ENCODE measurements at places on chromosomes 3 and 15.
A peak's percentile ranks its signal among the peaks of the same experiment; 100 is the strongest.

GRCh38 chr3:146313746-146314111, 62.8 kb upstream of the PLSCR4 start:
- peak; percentile 44 for DNase-seq

GRCh38 chr15:31465083-31465955, 138.7 kb downstream of the KLF13 start:
- DNase-seq = no peak

GRCh38 chr3:47909607-47910006, 106.6 kb downstream of the MAP4 start:
- no peak for DNase-seq

- DNase-seq = peak; percentile 2
Observed at GRCh38 chr3:73786321-73786807, 161.6 kb upstream of the PDZRN3 start.

- no peak for DNase-seq
Observed at GRCh38 chr3:82960379-82960778, 1198.9 kb upstream of the GBE1 start.

DNA sequence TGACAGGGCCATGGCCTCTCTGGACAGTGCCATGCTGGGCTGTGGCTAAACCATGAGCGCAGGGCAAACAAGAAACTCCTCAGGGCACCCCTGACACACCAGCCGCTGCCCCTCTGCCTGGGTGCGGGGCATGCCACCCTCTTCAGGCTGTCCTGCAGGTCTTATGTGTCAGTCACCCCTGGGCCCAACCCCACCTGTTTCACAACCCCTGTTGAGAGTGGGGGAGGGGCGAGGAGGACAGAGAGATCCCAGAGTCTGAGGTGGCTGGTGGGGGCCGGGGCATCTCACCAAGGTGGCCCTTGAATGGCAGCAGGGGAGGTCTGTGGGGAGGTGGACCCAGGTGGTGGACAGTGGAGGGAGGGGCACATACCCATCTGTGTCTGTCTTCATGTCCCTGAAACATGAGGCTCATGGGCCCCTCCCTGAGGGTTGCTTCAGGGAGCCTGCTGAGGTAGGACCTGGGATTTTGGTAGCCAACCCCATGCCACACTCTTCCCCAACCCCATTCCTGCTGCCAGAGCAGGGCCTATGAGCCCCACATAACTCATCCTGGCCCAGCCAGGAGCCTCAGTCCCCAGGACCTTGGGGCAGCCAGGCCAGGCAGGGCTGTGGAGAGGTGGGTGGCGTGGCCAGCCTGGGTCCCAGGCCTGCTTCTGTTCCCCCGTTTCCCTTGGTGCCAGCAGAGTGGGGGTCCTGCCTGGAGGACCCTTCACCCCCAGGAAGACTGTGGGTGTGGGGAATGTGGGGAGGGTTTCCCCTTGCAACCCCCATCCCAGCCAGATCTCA, 1.7 kb upstream of the STAB1 start:
- DNase-seq = no peak

- no peak for DNase-seq
Observed at GRCh38 chr3:77459926-77460325, 420.0 kb downstream of the ROBO2 start.

GRCh38 chr15:60635507-60636352, 156.8 kb upstream of the ICE2 start:
- DNase-seq = no peak

- no peak for DNase-seq
Observed at GRCh38 chr3:57896031-57896430, 112.2 kb upstream of the FLNB start.

DNA sequence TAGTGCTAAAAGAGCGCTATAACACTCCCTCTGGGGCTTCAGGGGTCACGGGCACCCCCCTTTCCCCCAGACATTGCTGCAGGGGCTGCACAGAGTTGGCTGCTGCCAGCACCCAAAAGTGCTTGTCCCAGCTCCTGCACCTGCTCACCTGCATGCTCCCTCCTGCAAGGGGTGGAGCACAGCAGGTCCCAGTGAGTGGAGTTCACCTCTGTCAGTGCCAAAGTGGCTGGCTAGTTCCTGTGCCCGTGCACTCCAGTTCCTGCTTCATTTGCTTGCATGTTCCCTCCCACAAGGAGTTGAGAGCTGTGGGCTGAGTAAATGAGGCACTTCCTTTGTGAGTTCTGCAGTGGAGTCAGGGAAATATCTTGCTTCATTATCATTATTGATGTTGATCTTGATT, 476.9 kb downstream of the SQOR start:
- DNase-seq = no peak

DNA sequence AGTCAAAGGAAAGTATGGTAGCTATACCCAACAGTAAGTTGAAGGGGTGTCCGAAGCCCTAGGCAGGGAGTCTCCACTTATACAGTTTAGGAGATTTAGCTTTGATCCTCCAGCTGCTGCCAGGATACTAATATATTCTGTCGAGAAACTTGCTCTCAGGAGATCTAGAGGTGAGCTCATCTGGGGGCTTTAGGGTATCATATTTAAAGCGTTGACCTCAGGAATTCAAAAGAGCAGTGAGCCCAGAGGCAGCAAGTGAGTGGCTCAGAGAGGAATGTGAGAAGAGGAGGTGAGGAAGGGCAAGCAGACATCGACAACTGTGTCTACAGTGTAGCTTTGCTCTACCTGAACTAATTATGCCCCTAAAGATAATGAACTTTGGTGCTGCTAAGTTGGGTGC, 245.1 kb upstream of the LRTM1 start:
- no peak for DNase-seq

DNA sequence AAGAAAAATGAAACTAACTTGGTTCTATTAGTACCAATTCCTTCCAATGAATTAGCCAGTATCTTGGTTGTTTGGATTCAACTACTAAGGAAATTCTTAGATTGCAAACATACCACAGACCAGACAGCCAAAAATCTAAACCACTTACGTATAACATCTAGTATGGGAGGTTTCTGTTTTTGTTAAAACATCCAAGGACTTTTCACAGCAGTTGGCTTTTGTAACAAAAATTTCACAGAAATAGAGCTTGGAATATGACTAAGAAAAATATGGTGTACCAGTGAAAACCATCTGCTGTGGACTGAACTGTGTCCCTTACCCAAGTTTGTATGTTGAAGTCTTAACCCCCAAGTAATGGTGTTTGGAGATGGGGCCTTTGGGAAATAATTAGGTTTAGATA, 199.2 kb downstream of the OTOL1 start:
- DNase-seq = peak; percentile 70

GRCh38 chr3:43676441-43676840, 14.3 kb upstream of the ABHD5 start:
- DNase-seq = no peak

DNA sequence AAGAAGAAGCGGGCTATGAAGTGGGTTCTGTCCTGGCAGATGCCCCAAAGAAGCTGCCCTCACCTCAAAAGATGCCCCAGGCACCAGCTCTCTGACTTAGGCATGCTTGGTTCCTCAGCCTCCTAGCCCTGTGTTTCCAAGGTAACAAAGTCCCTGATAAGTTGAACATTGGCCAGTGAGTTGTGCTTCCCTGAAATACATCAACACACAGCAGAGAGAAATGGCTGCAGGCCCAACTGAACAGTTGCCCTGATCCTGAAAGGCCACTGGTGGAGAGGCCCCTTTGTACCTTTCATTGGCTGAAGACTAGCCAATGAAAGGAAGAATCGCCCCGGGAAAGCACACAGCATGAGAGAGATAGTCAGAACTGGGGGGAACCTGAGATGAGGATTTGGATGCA, 169.9 kb upstream of the CTNNB1 start:
- no peak for DNase-seq

DNA sequence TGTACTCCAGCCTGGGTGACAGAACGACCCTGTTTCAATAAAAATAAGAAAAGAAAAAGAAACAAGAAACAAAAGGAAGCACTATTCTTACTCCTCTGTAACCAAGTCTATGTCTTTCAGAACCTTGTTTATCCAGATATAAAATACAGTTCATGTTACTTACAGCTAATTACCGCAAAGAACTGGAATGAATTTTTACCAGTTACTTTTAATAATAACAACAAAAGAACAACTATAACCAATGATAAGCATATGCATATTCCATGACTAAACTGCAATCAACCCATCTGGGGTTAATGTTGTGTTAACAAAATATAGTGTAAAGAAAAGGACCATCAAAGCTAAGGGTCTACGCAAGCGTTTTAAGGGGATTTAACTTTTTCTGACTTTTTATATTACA, 123.2 kb downstream of the SNRK start:
- DNase-seq = no peak

GRCh38 chr3:114445233-114445632, 151.4 kb downstream of the TIGIT start:
- no peak for DNase-seq

- DNase-seq = no peak
Observed at GRCh38 chr3:107718547-107718946, 195.8 kb downstream of the BBX start.

DNA sequence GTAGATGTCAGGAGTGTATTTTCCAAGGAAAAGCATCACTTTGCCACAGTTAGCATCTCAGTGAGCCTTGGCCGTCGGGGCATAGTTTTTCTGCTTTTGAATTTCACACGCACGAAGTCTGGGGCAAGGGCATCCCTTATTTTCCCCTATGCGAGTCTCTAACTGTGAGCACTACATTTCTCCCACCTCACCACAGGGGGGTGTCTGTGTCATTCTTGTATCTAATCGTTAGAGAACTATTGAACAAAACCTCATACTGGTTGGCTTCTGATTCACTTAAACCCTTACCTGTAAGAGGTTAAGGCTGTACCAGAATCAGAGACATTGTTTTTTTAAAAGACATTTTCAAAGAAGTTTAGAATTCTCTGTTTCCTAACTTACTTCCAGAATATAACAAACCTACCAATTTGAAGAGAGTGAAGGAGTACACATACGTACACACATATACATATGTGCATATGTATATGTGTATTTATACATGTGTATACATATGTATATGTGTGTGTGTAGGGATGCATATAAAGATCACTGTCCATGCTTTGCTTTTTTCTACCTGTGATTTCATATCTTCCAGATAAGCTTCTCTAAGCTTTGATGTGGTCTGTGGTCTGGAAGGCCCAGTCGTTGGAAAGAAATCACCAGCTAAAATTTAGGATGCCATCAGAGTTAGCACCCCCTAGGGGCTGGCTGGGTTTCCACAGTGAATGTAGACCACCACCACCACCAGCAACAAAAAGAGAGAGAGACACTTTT, 49.4 kb downstream of the MYZAP start:
- peak; percentile 42 for DNase-seq

DNA sequence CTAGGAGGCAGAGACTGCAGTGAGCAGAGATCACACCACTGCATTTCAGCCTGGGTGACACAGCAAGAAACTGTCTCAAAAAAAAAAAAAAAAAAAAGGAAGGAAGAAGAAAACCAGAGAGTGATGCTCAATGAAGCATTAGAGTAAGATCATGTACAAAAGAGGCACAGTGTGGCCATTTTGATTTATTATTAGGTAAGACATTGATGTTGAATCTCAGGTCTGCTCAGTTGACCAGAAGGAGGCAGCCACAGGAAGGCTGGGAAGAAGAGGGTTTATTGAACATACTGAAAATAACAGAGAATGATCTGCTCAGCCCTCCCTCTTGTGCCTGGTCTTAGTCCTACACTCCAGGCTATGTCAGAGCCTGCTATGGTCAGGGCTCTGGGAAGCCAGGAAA, 15.6 kb downstream of the LRRK1 start:
- no peak for DNase-seq

GRCh38 chr3:71629711-71630110, 46.2 kb upstream of the FOXP1 start:
- no peak for DNase-seq
